ENCODE measurements at places on chromosomes 7 and 10. TPM values are rescaled to one million over a fixed set of nuclear protein-coding genes. Genes with fewer than 3 reads are reported as not detected.

DNA sequence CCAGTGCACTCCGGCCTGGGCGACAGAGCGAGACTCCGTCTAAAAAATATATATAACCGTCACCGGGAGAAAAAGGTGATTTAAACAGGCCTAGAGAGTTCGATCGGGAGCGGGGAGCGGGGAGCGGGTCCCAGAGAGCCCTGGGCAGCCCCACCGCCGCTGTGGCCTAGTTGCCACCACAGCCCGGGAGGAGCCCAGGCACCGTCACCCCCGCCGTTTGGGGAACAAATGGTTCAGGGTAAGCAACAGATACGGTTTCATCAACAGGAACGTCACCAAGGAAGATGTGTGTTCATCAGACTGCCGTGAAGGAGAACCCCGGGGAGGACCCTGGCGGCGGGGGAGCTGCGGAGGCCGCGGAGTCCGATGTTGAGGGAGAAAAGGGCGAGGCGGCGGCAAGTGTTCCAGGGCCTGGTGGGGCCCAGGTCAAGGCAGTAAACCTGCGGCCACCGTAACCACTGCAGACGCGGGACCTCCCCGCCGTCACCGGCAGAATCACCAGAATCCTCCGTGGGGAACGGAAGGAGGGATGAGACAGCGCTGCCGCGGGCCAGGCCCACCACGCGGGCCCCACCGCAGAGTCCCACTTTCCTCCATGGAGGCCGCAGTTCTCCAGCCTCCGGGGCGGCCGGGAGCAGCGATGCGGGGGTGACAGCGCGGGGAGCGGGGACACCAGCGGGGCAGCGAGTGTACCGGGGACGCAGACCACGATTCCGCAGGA lies 103.4 kb downstream of the GALNT11 start:
- DNase-seq, result no peak

- no peak for DNase-seq
Observed at GRCh38 chr7:93830141-93830925, 60.2 kb downstream of the TFPI2 start.

- DNase-seq, result no peak
Observed at GRCh38 chr7:16061630-16062029, 359.7 kb downstream of the CRPPA start.

DNA sequence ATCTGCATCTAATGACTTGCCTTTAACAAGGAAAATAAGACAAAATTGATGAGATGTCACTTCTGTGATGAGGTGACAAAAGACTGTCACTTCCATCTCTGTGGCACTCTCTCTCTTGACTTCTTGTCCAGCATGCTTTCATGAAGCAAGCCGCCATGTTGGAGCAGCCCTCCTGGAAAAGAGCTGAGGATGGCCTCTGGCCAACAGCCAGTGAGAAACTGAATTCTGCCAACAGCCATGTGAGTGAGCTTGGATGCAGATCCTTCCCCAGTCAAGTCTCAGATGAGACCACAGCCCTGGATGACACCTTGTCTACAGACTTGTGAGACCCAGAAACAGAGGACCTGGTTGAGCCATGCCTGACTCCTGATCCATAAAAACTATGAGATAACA lies 412.6 kb upstream of the SHH start:
- no peak for DNase-seq

The OR6B1 gene
- polyA plus RNA-seq, result not detected
